ENCODE measurements at places on chromosomes 11 and 22. TPM values are rescaled to one million over a fixed set of nuclear protein-coding genes. Genes with fewer than 3 reads are reported as not detected.
A peak's percentile ranks its signal among the peaks of the same experiment; 100 is the strongest.

GRCh38 chr22:44573451-44573850 is 75.4 kb upstream of the RTL6 start:
- H3K4me1 ChIP-seq: no peaks in the 10 kb centered on the region
- no peaks in the 10 kb centered on the region for H3K27me3 ChIP-seq
- H3K27ac ChIP-seq: no peak overlapping the region
- no peak overlapping the region for H3K4me3 ChIP-seq
- DNase-seq: no peak
- no peaks in the 10 kb centered on the region for H3K36me3 ChIP-seq

WT1 gene
- total RNA-seq: 0.69 TPM

TRPC6 gene
- total RNA-seq: not detected

GRCh38 chr22:37077802-37078448 is 26.4 kb downstream of the KCTD17 start:
- H3K27me3 ChIP-seq: no peaks in the 10 kb centered on the region
- no peak overlapping the region for H3K27ac ChIP-seq
- no peaks in the 10 kb centered on the region for H3K36me3 ChIP-seq
- H3K4me1 ChIP-seq: peaks cover 2% of the 10 kb centered on the region

- H3K27me3 ChIP-seq: no peaks in the 10 kb centered on the region
- H3K4me1 ChIP-seq: peaks cover 13% of the 10 kb centered on the region
- no peak overlapping the region for H3K4me3 ChIP-seq
- no peak overlapping the region for H3K27ac ChIP-seq
These were observed 1289.6 kb downstream of the TBC1D22A start for GRCh38 chr22:48051796-48052620.

DNA sequence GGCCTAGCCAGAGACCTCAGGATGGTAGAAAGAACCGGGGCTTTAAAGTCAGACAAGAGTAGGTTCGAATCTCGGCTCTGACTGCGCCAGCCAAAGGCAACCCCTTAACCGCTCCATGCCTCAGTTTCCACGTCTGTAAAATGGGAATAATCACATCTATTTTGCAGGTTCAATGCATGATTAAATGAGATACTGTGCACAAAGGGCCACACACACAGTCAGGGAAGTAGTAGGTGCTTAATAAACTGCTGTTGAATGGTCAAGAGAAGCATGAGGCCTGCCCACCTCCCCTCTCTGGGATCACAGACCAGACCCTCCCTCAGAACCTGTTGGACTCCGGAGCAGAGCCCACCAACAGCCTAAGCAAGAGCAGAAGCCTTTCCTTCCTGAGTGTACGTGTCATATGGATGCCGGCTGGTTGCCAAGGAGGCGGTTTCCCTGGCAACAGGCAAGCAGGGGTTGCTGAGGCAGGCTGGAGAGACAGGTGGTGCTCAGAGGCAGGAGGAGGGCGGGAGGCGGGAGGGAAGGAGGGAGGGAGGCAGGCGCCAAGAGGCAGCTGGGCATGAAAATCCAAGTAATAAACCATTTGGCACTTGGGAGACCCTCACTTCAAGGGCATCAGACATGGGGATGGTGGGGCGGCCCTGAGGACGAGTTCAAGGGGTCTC is 43.9 kb downstream of the NFAM1 start:
- H3K36me3 ChIP-seq: no peaks in the 10 kb centered on the region
- H3K27ac ChIP-seq: no peak overlapping the region
- H3K27me3 ChIP-seq: no peaks in the 10 kb centered on the region
- no peak overlapping the region for H3K4me3 ChIP-seq
- DNase-seq: no peak

DNA sequence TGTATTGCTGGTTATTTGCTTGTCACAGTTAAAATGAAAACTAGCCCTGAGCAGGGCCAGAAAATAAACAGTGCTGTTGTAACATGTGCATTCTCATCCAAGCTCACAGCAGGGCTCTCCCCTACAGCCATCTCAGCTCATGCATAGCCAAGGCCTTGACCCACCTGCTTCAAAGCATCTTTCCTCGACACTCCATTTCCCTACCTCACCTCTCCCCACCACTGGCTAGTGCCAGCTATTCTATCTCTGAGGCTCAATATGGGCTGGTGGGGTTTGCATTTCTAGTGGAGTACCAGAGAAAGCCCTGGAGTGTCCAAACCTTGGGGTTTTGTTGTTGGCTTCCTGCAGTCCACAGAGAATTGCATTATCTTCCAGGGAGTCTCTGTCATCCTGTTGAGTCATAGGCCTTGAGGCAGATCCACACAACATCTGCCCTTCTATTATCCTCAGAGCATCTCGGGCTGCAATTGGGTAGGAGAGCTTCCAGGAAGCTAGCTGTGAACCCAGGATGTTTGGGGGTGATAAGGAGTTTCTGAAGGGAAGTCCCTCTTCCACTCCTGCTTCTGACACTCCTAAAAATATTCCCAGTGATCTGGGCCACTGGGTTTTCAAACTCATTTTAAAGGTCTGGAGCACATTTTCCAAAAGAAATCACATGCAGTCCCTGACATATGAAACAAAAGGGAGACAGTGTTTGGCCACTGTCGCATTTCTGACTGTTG is 36.1 kb upstream of the AMOTL1 start:
- no peak overlapping the region for H3K4me3 ChIP-seq
- no peaks in the 10 kb centered on the region for H3K4me1 ChIP-seq
- H3K27me3 ChIP-seq: no peaks in the 10 kb centered on the region

GRCh38 chr11:40384991-40385390 is 1074.5 kb downstream of the LRRC4C start:
- no peaks in the 10 kb centered on the region for H3K36me3 ChIP-seq
- DNase-seq: no peak
- no peaks in the 10 kb centered on the region for H3K27me3 ChIP-seq

- no peak for DNase-seq
- H3K36me3 ChIP-seq: no peaks in the 10 kb centered on the region
- H3K4me1 ChIP-seq: no peaks in the 10 kb centered on the region
- no peak overlapping the region for H3K4me3 ChIP-seq
- no peak overlapping the region for H3K27ac ChIP-seq
These were observed 489.2 kb upstream of the CNTN5 start for GRCh38 chr11:98531576-98531975.

DNA sequence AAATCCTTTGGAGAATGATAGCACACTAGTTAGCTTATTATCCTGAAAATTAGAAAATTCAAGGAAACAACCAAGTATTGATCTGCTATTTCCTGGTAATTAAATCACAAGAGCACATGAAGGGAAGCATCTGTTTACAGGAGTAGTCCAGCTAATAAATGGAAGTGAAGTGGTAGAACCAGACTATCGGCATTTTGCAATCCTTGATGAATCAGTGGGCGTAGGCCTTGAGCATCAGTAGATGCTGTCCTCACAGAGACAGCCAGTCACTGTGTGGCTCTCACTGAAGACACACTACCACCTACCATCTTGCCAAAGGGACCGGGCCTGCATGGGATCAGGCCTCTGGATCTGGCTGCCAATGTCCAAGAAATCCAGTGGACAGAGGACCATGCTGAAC is 69.8 kb downstream of the FBLN1 start:
- H3K4me1 ChIP-seq: peaks cover 16% of the 10 kb centered on the region
- no peak overlapping the region for H3K4me3 ChIP-seq
- no peaks in the 10 kb centered on the region for H3K36me3 ChIP-seq
- H3K27me3 ChIP-seq: no peaks in the 10 kb centered on the region
- DNase-seq: no peak
- H3K27ac ChIP-seq: no peak overlapping the region

OR10G8 gene
- total RNA-seq: not detected

PGA5 gene
- not detected for total RNA-seq

PHLDA2 gene
- total RNA-seq: not detected

DNA sequence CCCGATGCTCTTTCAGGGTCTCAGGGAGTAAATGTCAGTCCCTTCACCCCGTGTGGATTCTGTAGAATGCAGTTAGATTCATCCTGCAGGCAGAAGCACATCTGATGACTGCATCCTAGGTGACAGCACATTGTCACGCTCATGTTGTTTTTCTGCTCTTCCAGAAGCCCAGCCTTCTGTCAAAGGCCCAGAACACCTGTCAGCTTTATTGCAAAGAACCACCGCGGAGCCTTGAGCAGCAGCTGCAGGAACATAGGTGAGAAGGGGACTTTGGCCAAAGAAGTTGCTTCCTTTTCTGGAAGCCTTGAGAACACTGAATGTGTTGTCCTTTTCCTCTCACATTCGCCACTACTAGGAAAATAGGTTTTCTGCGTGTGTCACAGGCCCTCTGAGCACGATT is 43.7 kb downstream of the PPP2R1B start:
- no peak for DNase-seq
- no peak overlapping the region for H3K4me3 ChIP-seq
- H3K36me3 ChIP-seq: peaks cover 80% of the 10 kb centered on the region
- H3K27me3 ChIP-seq: no peaks in the 10 kb centered on the region
- no peaks in the 10 kb centered on the region for H3K4me1 ChIP-seq

PIK3C2A gene
- 44.2 TPM for total RNA-seq

PPP6R2 gene
- 32.9 TPM for total RNA-seq

- H3K27ac ChIP-seq: peak overlapping the region; percentile 82
- peak overlapping the region; percentile 89 for H3K4me3 ChIP-seq
- H3K4me1 ChIP-seq: peaks cover 27% of the 10 kb centered on the region
These were observed 642 bp upstream of the PIK3C2A start for GRCh38 chr11:17208257-17208999.

DNA sequence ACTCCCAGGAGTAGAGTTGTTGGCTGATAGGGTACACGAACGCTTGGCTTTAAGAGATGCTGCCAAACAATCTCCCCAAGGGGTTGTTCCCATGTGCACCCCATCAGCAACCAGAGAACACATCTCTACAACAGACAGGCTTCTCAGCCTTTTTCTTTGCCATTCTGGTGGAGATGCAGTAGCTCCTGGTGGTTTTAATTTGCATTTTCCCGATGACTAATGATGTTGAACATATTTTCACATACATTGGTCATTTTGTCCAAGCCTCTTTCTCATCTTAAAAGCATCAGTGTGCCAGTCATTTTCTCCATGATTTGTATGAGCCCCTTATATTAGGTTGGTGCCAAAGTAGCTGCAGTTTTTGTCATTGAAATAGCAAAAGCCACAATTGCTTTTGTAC is 21.8 kb downstream of the DHCR7 start:
- DNase-seq: no peak
- peaks cover 7% of the 10 kb centered on the region for H3K27me3 ChIP-seq
- H3K4me3 ChIP-seq: no peak overlapping the region
- H3K36me3 ChIP-seq: no peaks in the 10 kb centered on the region

DNA sequence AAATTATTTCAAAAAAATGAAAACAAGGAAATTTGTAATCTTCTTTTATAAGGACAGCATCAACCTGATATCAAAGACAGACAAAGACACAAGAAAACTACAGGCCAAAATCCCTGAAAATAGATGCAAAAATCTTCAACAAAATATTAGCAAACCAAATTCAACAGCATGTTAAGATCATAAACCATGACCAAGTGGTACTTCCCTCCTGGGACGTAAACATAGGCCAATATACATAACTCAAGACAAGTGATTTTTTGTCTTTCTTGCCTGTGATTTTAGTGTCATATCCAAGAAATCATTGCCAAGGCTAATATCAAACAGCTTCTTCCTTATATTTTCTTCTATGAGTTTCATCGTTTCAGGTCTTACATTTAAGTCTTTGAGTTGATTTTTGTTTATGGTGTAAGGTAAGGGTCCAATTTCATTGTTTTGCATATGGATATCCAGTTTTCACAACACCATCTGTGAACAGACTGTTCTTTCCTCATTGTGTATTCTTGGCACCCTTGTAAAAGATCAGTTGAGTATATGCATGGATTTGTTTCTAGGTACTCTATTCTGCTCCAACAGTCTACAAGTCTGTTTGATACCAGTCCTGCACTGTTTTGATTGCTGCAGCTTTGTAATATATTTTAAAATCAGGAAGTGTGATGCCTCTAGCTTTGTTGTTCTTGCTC is 50.0 kb downstream of the SBF2 start:
- H3K27ac ChIP-seq: no peak overlapping the region
- H3K27me3 ChIP-seq: no peaks in the 10 kb centered on the region
- no peaks in the 10 kb centered on the region for H3K36me3 ChIP-seq
- no peak overlapping the region for H3K4me3 ChIP-seq

- H3K4me1 ChIP-seq: no peaks in the 10 kb centered on the region
- no peaks in the 10 kb centered on the region for H3K27me3 ChIP-seq
- H3K36me3 ChIP-seq: no peaks in the 10 kb centered on the region
- H3K27ac ChIP-seq: no peak overlapping the region
These were observed 4.4 kb downstream of the FREY1 start for GRCh38 chr11:45902452-45903380.

DNA sequence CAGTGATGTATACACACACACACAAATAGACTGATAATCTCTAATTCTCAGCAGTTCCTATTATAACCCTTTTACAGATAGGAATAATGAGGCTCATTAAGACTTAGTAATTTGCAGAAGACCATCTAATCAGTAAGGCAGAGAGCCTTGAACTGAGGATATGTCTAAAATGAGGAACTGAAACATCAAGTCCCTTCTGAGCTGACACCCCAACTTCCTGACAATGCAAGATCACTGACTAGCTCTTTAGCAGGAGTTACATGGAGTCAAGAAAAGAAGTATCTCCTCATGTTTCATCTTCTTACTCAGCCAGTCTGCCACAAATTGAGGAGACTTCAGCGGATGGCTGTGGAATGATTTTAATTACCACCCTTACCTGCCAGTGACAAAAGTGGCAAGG is 193.0 kb downstream of the MSANTD4 start:
- H3K4me1 ChIP-seq: peaks cover 4% of the 10 kb centered on the region
- H3K36me3 ChIP-seq: no peaks in the 10 kb centered on the region
- H3K4me3 ChIP-seq: no peak overlapping the region
- peak; percentile 84 for DNase-seq
- H3K27ac ChIP-seq: no peak overlapping the region

POU2AF2 gene
- not detected for total RNA-seq

DNA sequence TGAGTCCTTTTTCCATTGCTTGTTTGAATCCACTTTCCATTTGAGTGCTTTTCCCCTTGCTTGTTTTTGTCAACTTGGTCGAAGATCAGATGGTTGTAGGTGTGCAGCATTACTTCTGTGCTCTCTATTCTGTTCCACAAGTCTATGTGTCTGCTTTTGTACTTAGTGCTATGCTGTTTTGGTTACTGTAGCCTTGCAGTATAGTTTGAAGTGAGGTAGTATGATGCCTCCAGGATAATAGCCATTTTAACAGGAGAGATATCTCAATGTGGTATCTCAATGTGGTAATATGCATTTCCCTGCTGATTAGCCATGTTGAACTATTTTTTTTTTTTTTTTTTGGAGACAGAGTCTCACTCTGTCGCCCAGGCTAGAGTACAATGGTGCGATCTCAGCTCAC is 16.7 kb downstream of the ACRV1 start:
- H3K4me1 ChIP-seq: peaks cover 4% of the 10 kb centered on the region
- no peaks in the 10 kb centered on the region for H3K27me3 ChIP-seq
- peaks cover 19% of the 10 kb centered on the region for H3K36me3 ChIP-seq
- no peak for DNase-seq
- no peak overlapping the region for H3K4me3 ChIP-seq
- H3K27ac ChIP-seq: no peak overlapping the region

DNA sequence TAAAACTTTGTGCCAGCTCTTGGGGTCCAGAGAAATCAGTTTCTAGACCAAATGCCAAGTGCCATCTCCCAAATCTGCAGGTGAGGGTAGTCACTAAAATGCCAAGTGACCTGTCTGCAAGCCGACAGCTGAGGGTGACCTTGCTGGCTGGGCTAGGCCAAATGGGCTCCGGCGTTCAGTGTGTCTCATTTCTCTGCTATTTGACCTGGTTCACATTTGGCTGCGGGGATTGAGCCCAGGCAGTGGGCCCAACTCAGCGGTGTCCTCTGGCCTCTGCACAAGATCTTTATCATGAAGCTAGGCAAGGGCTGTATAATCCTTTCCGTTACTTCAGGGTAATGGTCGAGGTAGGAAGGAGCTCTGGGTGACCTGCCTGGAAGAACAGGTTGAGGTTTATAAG is 87.5 kb downstream of the SNX19 start:
- H3K4me1 ChIP-seq: no peaks in the 10 kb centered on the region
- no peaks in the 10 kb centered on the region for H3K27me3 ChIP-seq
- H3K36me3 ChIP-seq: no peaks in the 10 kb centered on the region
- no peak for DNase-seq
- no peak overlapping the region for H3K4me3 ChIP-seq
- H3K27ac ChIP-seq: no peak overlapping the region

Measured in Karpas-422 (cell line).